ENCODE measurements at places on chromosomes 16 and 17.

- no peak for DNase-seq
These were observed 22.5 kb upstream of the CHMP6 start for GRCh38 chr17:80969030-80969673.

DNA sequence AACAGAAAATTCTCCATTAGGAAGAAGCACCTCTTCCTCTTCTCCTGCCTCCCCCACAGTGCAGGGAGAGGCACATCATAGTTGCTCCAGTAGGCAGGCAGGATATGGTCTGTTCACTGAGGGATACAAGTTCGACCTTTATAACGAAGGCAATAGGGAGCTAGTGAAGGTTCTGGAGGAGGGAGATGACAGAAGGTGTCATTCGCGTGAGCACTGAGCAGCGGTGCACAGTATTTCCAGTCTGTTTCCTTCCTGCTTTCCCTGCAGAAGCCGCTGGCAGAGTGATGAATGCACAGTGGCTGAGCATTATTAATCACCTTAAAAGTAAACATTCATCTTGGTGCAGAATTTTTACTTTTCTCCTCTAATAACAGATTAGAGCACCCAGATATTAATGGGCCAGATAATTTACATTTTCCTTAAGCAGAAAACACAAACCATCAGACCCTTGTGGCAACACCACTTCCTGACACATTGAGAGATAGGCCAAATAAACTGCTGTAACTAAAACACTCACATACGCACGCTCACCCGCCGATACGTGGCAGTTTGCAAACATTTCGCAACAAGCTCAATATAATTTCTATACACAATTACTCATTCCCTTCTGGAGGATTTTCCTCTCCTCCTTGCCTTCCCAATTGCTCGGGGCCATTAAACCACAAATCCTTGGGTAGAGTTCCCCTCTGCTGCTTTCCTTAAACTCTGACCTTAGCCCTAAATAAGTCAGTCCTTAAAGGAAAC lies 69.5 kb downstream of the AIPL1 start:
- DNase-seq, result no peak

GRCh38 chr16:89335803-89336485 lies 118.4 kb downstream of the ZNF778 start:
- no peak for DNase-seq

GRCh38 chr17:29369831-29370735 lies 20.1 kb upstream of the TAOK1 start:
- DNase-seq, result no peak

GRCh38 chr17:81171941-81172340 lies 5.9 kb upstream of the AATK start:
- DNase-seq, result no peak
